ENCODE measurements at places on chromosomes 7 and 10. TPM values are rescaled to one million over a fixed set of nuclear protein-coding genes. Genes with fewer than 3 reads are reported as not detected.
A peak's percentile ranks its signal among the peaks of the same experiment; 100 is the strongest.

CPEB3 gene
- 12.6 TPM for total RNA-seq

DNA sequence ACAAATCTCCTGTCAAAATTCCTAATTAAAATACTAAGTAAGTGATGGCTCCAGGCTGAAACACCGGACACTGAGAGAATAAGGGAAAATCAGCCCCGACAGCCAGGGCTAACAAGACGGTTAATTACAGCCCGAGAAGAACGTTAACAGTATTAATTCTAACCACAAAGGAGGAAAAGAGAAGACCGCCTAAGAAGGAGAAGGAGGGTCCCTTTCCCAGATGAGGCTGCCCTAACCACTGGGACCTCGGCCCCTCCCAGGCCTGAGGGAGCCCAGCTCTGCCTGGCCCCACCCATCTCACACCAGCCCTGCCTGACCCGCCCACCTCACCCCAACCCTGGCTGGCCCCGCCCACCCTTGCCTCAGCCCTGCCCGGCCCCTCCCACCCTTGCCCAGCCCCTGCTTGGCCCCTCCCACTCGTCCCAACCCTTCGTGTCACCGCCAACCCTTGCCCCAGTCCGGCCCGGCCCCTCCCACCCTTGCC lies 51.3 kb downstream of the PWWP2B start:
- H3K4me3 ChIP-seq: no peak overlapping the region
- peak; percentile 88 for DNase-seq
- H3K4me1 ChIP-seq: peaks cover 44% of the 10 kb centered on the region
- H3K36me3 ChIP-seq: no peaks in the 10 kb centered on the region
- no peaks in the 10 kb centered on the region for H3K27me3 ChIP-seq
- peak overlapping the region; percentile 90 for H3K27ac ChIP-seq

- no peaks in the 10 kb centered on the region for H3K27me3 ChIP-seq
- H3K36me3 ChIP-seq: peaks cover 47% of the 10 kb centered on the region
- no peak for DNase-seq
Measured at GRCh38 chr7:98137826-98138151, 31.1 kb downstream of the LMTK2 start.

DNA sequence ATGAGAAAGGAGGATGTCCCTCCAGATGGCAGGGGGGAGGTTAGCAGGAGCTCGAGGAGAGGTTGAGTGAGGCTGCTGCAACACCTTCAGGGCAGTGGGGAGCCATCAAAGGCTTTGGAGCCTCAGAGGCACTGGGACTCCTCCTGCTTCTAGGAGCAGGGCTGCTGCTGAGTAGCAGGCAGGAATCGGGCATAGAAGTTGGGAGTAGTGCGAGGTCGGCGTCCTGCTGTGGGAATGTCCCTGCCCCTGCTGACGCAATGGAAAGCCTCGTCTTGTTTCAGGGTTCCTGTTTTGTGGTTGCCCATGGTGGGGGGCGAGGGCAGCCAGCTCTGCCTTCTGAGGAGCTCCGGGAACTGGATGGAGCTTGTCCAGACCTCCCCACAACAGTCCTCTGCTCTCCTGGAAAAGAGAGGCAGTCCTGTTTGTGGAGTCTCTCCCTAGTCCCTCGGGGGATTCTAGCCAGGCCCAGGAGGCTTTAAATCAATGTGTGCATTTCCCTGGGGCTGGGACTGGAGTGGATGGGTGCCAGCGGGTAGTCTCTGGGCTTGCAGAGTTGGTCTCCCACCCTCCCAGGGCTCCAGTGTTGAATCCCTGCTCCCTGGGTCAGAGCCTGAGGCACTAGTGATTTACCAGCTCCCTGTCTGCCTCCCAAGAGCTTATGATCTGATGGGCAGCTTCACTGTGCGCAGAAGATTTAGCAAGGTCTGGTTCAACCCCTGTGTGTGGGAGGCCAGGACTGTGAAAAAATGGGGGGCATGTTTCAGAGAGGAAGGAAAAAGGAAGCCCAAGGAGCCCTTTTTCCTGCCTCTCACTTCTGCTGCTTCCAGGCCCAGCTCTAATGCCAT lies 98.7 kb upstream of the PPIF start:
- H3K36me3 ChIP-seq: no peaks in the 10 kb centered on the region
- H3K4me1 ChIP-seq: peaks cover 91% of the 10 kb centered on the region
- H3K27me3 ChIP-seq: no peaks in the 10 kb centered on the region
- DNase-seq: no peak
- peak overlapping the region; percentile 81 for H3K27ac ChIP-seq

DNA sequence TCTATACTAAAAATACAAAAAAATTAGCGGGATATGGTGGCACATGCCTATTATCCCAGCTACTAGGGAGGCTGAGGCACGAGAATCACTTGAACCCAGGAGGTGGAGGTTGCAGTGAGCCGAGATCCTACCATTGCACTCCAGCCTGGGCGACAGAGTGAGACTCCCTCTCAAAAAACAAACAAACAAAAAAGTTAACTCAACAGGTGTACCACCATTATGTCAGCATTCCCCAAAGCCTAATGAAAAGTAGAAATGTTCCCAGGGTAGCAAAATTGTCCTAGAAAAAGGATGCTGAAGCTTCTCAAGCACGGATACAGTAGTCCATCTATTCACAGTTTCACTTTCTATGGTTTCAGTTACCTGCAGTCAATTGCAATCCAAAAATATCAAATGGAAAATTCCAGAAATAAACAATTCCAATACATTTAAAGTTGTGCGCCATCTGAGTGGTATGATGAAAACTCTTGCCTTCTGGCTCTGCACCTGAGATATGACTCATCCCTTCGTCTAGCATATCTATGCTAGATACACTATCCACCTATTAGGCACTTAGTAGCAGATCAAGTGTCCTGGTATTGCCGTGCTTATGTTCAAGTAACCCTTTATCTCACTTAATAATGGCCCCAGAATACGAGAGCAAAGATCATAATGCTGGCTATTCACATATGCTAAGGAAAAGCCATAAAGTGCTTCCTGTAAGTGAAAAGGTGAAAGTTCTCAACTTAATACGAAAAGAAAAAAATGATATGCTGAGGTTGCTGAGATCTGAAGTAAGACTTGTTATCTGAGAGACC lies 37.2 kb upstream of the SLC35G1 start:
- DNase-seq: no peak
- H3K4me3 ChIP-seq: no peak overlapping the region
- no peaks in the 10 kb centered on the region for H3K36me3 ChIP-seq
- no peak overlapping the region for H3K27ac ChIP-seq
